ENCODE measurements at places on chromosomes 1 and 21. TPM values are rescaled to one million over a fixed set of nuclear protein-coding genes. Genes with fewer than 3 reads are reported as not detected.

Gene CFHR1
- not detected for total RNA-seq

Gene C1orf94
- total RNA-seq, result not detected

GRCh38 chr1:63960326-63960725 lies 186.5 kb downstream of the ROR1 start:
- DNase-seq, result peak; percentile 69

GRCh38 chr21:32245971-32246370 lies 32.9 kb downstream of the MIS18A start:
- no peak for DNase-seq

DNA sequence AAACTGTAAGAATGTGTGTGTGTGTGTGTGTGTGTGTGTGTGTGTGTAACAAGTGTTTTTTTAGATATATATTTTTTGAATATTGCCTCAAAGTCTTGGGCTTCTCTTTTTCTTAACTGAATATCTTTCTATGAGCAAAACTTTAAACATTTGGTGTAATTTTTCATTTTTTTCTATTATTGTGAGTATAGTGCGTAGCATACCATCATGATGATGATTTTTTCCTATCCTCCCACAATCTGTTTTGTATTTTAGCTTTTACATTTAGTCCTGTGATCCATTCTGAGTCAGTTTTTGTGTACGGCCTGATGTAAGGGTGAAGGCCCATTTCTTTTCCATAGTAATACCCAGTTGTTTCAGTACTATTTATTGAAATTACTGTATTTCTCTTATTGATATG lies 680.6 kb downstream of the TTLL7 start:
- no peak for DNase-seq

Data from gastrocnemius medialis (tissue), 4 donors.